Stimulated activated CD4-positive, alpha-beta T cell treated with anti-CD3 and anti-CD28 coated beads, TNF-alpha, amount 100 ng/mL, for 1 hour (primary cell): ENCODE measurements at places on chromosomes 2 and 18.

- no peak for DNase-seq
Observed at GRCh38 chr18:76208678-76209306, 286.2 kb downstream of the ZNF516 start.

DNA sequence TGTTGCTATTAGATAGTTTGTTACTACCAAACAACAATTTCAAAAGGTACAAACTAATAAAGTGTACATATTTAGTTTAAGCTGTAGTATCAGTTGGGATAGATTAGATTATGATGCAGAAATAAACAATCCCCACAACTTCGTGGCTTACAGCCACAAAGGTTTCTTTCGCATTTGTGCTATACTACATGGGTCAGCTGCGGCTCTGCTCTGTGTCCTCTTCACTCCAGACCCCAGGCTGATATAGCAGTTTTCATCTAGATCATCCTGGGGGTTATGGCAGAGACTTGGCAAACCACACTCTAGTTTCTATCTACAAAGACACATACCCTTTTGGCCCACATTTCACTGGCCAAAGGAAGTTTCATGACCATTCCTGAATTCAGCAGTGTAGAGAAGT lies 108.0 kb upstream of the SP5 start:
- DNase-seq, result no peak

DNA sequence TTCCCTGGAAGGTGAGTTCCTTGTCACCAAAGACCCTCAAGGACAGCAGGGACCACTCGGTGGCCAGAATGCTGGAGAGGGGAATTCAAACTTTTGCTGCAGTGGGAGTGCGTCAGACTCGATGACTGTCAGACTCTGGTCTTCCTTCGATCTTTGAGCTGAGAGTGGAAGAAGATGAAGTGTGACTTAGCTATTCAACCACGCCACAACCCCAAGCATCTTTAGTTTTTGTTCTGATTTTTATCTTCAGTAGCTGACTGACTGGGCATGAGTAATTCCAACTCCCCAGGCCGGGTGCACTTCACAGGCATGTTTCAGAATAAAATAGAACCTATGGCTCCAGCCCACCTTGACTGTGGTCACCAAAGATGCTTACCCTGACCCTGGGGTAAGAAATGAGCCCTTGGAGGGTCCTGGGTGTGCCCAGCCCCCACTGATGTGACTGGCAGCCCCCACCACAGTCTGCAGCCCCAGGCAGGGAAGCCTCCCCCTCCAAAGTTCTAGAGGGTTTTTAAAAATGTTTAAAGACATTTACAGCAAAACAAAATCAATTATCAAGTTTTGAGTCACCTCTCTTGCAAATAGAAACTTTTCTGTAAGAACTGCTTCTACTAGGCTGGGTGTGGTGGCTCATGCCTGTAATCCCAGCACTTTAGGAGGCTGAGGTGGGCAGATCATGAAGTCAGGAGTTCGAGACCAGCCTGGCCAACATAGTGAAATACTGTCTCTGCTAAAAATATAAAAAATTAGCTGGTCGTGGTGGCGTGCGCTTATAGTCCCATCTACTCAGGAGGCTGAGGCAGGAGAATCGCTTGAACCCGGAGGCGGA lies 24.9 kb upstream of the YWHAQ start:
- peak; percentile 13 for DNase-seq

GRCh38 chr2:118766871-118767270 lies 80.6 kb downstream of the EN1 start:
- DNase-seq, result no peak

DNA sequence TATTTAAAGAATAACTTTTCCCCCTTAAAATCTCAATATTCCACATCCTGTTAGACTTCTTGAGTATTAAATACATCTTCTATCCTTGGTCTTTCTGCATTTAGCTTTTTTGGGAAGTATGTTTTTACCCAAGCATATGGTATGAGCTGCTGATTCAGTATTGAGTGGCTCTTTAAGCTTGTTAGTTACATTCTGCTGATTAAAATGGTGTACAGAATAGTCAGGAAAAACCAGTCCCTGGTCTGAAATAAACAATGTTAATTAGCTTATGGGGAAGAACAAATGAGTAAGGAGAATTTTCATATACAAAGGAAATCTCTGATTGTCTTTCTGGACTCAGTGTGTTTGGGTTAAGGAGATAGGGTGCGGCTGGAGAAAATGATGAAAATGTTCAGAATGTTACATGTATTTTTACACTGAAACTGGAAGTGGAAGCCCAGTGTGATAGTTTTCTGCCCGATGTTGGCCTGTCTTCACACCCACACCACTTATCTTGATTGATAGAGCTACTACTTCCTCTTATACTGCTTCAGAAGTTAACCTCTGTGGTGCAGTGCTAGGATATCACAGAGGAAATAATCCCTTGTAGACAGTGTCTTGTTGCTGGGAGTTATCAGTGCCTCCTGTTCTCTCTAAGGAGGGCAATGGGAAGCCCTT lies 84.0 kb downstream of the MSH2 start:
- DNase-seq, result no peak

DNA sequence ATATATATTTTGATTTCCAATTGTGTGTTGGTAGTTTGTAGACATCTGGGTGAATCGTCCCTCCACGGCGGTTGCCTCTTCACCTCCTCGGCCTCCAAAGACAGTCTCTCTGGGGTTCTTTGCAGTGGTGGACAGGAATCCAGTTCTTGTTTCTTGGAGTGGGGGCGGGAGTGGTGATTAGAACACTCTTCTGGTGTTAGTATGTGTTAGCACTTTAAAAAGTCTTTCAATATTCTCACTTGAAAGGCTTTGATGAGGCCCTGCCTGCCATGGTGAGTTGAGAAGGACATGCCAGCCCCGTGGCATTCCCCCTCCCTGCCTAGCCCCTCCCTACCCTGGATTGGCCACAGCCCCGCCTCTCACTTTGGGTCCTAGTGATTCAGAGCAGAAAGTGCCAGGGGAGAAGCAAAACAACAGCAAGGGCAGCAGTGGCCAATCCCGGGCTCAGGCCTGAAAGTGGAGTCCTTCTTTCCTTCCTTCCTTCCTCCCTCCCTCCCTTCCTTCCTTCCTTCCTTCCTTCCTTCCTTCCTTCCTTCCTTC lies 316.8 kb upstream of the HS6ST1 start:
- no peak for DNase-seq

- no peak for DNase-seq
Observed at GRCh38 chr2:12363138-12363537, 353.6 kb upstream of the TRIB2 start.

GRCh38 chr2:105313877-105314276 lies 15.7 kb downstream of the TGFBRAP1 start:
- no peak for DNase-seq

GRCh38 chr18:49160079-49160930 lies 209.5 kb upstream of the SMAD7 start:
- no peak for DNase-seq

DNA sequence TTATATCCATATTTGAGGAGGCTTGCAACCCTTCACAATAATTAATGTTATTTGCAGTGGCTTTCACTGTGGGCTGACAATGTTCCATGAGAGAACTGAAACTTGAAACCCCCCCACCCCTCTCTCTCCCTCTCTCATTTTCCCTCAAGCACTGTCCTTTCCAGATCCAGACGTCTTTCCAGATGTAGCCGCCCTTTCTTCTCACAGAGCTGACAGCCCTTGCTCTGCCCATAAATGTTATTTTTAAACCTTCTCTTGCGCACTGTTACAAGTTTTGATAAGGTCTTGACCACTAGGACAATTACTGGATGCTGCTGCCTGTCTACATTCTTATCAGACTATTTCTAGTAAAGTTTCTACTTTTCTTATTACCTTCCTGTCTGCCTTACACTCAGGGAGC lies 91.4 kb upstream of the LINC00305 start:
- no peak for DNase-seq

- no peak for DNase-seq
Observed at GRCh38 chr2:167353605-167354280, 465.5 kb downstream of the XIRP2 start.

DNA sequence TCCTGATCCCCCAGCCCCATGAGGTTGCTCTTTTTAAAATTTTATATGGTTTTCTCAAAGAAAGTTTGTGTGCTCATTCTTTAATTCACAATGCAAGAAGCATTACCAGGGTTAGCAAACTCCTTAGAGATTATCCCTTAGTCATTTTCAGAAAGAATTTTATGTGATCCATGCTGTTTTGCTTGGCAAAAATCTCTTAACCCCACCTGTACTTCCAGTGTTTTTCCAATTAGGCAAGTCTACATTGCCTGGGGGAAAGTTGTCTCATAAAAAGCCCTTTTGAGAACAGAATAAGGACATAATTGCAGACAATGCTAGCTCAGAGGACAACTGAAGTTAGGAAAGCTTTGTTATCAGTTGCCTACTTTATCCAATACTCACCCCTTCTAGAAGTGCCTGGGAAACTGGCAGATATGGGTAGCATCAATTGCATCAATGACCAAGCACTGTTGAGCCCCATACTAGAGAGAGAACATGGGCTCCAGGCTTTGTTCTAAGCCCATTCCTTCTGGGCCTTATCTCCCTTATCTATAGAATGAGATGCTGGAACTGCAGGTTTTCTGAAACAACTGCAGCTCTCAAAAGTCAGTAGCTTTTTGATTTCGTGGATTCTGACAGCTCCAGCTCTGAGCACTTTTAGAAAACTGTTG lies 265.9 kb upstream of the SPHKAP start:
- DNase-seq, result no peak

DNA sequence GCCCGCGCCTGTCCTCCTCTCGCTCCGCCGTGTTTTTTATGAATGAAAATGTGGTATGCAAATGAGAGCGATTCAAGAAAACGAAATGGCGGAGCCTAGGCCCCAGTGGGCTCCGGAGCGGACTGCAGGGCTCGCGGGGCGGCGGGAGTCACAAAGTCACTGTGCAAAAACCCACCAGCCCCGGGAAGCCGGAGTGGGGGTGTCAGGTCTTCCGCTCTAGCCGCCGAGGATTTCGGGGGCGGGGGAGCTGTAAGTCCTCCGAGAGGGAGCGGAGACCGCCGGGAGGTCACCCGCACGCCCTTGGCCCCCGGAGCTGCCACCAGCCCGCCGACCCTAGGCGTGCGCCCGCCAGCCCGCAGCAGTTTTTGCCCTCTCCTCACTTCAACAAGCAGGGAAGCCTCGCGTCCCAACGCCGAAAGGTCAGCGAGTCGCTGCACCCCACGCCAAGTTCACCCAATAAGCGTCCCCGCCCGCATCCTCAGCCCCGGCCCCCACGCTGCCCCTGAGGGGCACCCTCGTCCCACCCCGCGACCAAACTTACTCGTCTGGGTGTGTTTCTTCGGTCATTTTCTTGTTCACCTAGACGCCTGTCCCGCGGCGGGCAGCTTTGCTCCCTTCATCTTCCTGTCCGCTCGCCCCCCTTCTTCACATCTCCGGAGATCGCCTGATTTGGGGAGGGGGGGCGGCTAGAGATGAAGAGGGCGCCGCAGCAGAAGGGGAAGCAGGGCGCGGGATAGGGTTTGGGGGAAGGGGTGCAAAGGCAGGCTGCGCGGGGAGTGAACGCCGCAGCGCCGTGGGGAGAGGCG lies 775 bp downstream of the SPRED2 start:
- peak; percentile 27 for DNase-seq

- no peak for DNase-seq
Observed at GRCh38 chr18:65725251-65726050, 25.4 kb upstream of the CDH7 start.

- DNase-seq, result no peak
Observed at GRCh38 chr2:151728804-151729414, 5.4 kb downstream of the NEB start.

DNA sequence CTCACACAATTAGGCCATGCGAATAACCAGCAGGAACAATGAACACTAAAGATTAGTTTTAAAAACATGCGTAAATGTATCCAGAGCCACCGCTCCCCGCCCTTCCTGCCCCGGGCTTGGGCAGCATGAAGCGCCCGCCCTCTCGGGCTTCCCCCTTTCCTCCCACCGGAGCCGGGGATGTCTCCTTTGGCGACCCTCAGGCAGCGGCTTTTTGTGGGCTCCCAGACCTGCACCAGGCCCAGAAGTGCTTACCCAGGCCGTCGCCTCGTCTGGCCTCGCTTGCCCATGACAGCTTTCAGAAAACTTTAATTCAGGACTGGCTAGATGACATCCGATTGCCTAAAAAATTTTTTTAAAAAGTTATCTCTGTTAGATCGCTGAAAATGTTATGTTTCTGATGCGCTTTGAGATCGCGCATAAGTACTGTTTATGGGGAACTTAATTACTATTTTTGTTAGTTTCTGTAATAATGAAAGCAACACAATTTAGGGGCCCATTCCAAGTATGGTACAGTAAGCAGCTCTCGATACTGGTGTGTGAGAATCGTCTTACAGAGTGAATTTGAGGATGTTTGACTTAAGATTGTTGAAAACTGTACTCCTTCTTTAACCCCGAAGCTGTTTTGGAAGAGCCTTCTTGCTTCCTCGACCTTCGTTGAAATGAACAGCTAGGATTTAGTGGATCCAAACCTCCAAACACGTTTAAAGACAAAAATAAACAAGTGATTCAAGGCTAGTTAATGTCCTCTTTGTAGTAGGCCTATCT lies 1.1 kb downstream of the MAP3K20 start:
- DNase-seq, result no peak

DNA sequence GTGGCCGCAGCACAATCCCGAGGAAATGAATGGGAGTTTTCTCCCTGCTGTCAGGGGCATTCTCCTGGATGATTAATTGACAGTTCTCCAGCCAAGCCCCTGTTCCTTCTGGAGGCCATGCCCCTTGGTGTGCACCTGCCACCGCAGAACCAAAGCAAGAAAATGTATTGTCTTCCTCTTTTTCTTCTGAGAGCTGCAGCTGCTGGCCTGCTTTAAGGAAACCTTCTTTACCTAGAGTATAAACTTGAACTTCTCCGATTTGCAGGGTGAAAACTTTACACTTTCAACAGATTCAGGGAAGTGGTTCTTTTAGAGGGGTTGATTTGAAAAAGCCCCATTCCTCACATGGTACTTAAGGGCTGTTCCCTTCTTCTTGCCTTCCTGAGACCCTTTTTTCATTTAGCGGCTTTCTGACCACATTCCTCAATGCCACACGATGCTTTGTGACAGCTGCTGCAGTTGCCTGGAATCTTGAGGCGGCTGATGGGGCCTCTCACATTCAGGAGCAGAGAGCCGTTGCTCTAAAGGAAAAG lies 402.8 kb downstream of the TXNL1 start:
- no peak for DNase-seq

GRCh38 chr2:43041173-43041591 lies 185.2 kb downstream of the ZFP36L2 start:
- DNase-seq, result no peak

- DNase-seq, result no peak
Observed at GRCh38 chr2:171308280-171309054, 125.3 kb downstream of the METTL8 start.

DNA sequence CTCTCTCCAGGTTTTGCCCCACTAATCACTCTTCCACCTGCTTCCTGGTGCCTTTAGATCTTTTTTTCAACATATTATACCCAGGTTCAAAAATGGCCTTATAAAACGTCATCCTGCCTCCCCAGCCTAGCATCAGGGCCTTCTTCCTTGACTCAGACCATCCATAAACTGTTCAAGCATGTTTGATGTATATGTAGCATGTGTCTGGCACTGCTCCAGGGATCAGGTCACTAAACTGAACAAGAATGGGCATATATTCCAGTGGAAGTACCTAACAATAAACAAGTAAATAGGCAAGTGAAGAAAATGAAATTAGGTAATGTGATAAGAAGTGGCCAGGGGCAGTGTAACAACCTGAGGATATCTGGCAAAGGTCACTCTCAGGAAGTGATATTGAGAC lies 141.2 kb downstream of the TRIB2 start:
- no peak for DNase-seq

GRCh38 chr2:203470371-203470770 lies 64.7 kb downstream of the RAPH1 start:
- no peak for DNase-seq
